ENCODE measurements at places on chromosomes 13 and 19.
A peak's percentile ranks its signal among the peaks of the same experiment; 100 is the strongest.

DNA sequence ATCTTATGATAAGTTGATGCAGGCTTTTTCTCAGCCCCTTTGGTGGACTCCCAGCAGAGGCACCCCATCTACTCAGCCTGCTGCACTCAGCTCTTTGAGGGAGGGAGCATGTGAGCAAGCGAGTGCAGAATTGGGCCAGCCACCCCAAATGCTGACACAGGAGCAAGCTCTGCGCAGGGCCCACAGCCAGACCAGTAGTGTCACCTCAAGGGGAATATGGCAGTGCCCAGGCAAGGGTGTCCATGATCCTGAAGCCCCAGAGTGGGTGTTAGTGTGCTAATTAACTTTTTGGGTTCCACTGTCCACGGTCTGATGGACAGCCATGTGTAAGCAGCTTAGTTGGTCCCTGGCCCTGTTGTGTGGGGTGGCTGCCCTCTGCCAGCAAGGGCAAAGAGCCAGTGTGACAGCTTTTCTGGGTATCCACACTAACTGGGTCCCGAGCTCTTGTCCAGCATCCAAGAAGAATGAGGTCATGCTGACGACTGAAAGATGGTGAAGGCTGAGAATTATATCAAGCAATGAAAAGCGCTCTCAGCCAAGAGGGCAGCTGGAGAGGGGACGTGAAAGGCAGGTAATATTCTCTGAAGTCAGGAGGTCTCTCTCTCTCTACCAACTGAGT lies 898.3 kb upstream of the PCDH9 start:
- no peak for DNase-seq

DNA sequence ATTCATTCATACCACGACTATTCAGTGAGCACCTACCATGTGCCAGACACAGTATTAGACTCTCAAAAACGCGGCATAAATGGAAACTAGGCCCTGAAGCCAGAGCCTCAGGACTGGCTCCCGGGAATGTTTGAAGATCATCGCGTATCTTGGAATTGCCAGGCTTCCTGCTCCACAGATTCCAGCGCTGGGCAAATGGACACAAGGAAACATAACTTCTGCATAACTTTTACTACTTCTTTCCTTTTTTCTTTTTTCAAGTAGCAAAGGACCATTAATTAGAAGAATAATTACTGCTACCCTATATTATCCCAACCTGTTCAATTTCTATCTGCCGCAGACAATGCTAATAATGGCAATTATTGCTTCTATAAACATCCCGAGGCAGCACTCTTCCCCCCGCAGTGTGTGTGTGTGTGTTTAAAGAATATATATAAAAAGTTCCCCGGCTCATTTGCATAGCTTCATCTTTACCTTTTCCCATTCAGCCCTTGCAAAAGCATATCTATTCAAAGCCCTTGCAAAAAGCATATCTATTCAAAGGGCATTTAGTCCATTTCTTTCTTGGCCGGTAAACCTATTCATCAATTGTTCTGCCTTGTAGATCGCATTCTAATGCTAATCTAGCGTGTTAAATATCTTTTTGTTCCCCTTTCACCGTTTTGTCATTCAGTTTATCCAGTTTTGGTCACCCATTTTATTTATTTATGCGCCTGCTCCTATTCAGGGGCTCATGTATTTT lies 6.1 kb downstream of the SOX21 start:
- DNase-seq = no peak

DNA sequence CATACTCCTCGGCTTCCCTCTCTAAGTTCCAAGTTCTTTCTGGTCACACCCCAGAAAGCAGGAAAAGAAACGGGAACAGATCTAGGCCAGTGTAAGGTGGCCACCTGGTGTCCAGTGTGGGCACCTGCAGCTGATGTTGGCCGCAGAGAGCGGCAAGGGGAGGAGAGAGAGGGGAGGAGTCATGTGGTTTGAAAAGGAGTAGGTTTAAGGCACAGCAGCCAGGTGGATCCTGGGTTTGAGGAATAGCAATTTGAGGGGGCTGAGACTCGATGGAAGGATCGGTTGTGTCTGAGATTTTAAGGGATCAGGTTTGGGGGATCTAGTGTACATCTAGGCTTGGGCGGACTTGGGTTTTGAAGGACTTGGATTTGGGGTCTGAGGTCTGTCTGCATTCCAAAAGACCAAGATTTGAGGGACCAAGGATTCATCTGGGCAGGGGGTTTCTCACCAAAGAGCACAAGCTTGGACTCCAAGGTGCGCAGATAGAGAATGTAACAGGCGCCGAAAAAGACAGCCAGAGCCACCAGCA lies 1.2 kb downstream of the RABAC1 start:
- peak; percentile 83 for DNase-seq

DNA sequence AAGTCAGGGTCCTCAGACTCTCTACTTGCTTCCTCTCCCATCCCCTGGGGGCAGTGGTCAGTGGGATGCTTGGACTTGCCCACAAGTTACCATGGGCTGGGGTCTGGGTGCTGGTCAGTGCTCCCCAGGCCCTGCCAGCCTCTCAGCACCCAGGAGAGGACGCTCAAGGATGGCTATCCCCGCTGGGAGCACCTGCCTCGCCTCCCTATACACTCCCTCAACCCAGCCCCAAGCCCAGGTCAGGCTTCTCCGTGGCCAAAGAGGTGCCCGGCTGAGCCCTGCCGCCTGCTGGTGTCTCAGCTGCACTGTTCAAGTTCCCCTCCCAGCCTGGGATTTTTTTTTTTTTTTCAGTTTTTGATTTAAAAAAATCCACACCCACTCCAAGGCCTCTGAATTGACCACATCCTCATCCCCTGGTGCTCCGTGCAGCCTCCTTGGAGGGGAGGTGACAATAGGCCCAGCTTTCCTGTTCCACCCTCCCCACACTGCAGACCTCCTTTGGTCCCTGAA lies 10.8 kb downstream of the F2RL3 start:
- DNase-seq = no peak

DNA sequence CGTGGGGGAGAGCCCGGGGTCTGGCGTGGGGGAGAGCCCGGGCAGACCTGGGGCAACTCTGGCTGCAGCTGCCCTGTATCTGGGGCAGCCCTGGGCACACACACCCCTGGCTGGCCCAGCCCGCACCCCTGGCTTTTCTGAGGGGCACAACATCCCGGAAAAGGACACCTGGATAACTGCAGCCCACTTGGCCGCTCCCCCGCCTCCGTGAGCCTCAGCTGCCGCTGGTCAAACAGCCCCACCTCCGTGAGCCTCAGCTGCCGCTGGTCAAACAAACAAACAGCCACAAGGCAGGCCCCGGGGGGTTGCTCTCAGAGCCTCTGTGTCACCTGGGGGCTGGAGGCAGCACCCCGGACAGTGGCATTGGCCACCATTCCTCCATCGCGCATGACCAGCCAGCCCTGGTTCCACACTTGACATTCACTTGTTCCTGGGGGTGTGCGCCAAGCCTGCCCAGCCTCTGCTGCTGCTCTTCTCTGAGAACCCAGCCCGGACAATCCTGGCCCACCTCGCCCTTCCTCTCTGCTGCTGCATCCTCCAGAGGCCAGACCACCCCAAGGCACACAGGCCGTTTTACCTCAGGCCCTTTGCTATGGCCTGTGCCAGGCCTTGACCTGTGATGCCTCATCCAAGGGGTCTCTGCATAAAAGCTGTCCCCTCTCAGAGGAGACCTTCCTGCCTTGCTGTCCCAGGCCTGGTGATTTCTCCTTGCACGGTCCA lies 19.9 kb downstream of the CEBPG start:
- no peak for DNase-seq

GRCh38 chr19:58519087-58519354 lies 589 bp downstream of the ZBTB45 start:
- peak; percentile 74 for DNase-seq

DNA sequence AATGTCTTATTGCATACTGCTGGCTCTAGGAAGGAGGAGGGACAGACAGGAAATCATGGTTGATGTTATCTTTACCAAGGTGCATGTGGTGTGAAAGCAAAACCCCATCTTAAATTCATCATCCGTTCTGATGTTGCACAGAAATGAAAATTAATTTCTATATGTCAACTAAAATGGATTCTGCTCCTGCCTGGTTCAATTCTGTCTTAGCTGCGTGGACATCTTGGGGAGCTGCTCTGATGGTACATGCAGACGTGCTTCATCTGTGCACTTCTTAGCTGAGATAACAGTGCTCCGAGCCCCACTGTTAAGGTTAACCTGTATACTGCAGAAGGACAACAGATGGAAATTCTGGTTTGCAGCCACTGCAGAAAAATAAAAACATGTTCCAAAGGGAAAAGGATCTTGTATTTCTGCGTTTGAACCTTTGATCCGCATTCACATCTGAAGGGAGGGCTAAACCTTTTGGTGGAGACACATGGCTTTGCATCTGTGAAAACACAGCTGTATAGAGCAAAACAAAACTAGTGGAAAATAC lies 155.6 kb downstream of the TM9SF2 start:
- no peak for DNase-seq

GRCh38 chr13:33817513-33817900 lies 442 bp upstream of the RFC3 start:
- peak; percentile 2 for DNase-seq

DNA sequence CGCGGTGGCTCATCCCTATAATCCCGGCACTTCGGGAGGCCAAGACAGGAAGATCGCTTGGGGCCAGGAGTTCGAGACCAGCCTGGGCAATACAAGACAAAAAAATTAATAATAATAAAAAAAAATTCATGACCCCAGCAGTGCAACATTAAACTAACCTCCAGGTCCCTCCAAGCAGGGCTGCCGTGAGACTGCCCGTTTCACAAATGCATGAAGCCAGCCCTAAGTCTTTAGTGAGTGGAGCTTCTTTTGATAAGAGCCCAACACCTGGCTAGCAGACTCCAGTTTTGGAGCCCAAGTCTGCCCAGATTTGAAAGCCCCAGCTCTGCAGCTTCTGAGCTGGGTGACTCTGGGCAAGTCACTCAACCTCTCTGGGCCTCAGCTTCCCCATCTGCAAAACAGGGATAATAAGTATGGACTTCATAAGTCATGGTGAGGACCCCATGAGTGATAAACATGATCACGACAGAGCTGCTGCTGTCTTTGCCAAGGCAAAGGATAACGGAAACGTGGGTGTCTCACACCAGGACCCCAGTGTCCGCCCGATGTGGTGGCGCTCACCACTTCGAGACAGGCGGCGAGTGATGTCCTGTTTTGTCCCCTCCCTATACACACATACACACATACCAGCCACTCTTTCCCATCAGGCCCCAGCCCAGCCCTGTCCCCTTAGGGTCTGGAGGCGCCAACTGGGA lies 38.4 kb upstream of the NANOS3 start:
- no peak for DNase-seq

DNA sequence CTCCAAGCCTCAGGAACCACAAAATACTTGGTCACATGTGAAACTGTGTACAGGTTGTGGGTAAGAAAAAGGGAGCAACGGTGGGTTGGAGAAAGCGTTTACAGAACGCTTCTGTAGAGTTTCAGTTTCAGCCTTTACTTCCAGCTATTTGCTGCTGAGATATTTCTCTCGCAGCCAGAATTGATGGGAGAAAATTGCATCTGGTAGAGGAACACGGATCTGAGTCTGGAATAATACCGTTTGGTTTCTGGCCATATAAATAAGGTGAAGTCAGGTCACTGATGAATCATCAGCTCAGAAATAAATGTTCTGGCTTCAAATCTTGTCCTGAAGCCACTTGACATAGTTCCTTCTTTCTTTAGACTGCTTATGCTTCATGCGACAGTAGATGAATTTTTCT lies 20.3 kb upstream of the RFC3 start:
- DNase-seq = no peak

DNA sequence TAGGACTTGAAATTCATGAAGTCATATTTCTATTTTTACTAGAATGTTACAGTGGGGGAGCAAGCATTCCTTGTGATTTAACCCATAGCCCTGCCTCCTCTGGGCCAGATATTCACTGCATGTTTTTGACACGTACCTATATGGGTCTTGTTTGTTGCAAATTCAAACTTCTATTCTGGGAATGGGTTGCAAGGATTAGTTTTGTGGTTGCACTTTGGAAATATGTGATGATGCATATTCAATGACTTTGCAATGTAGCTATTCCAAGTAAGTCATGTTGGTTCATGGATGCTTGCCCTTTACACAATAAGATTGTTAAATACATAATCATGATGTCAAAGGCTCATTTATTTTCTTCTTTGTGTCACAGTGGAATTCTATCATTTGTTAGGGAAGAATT lies 440.8 kb downstream of the TDRD3 start:
- DNase-seq = no peak

GRCh38 chr19:3513229-3514140 lies 7.4 kb downstream of the FZR1 start:
- peak; percentile 25 for DNase-seq

GRCh38 chr13:42926043-42926442 lies 66.0 kb downstream of the EPSTI1 start:
- DNase-seq = no peak

GRCh38 chr19:46935066-46935663 lies 74.4 kb downstream of the ARHGAP35 start:
- peak; percentile 18 for DNase-seq

DNA sequence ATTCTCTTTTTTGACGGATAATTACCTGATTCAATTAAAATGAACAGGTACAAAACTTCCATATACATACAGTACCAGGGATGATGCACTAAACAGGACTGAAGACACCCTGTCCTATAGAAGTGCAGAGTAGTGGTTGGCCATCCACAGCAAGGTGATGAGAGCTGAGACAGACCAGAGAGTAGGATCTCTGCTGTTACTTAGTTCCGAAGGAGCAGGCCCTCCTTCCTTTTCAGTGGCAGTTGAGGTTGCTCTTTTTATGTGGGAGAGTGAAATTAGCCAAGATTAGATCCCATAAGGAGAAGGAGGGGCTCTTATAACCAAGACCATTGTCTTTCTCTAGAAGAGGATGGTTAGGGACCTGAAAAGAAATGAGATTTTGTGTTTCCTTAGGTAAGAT lies 4.0 kb downstream of the PDS5B start:
- no peak for DNase-seq

GRCh38 chr19:35509861-35510625 lies 3.4 kb downstream of the DMKN start:
- peak; percentile 22 for DNase-seq

GRCh38 chr13:36712770-36713169 lies 39.0 kb downstream of the SERTM1 start:
- peak; percentile 5 for DNase-seq

GRCh38 chr13:98751861-98752466 lies 508 bp downstream of the SLC15A1 start:
- DNase-seq = peak; percentile 5

DNA sequence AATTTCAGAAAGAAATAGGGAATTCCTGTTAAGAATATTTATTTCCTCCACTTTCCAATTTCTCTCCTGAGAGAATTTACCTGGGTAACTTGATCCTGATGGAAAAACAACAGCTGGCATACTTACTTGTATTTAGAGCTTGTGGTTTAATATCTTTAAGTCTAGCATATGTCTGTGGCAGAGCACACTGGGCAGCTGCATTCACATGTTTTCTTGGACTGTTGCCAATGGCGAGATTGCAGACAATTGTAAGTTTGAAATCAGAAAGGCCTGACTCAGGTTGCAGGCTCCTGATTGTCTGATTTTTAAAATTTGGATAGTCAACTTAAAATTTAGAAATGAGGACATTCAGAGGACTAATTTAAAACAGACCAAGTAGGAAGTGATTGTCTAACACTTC lies 66.9 kb downstream of the NHLRC3 start:
- DNase-seq = no peak
